ENCODE measurements at places on chromosomes 7 and 10. TPM values are rescaled to one million over a fixed set of nuclear protein-coding genes. Genes with fewer than 3 reads are reported as not detected.

Gene PLAU
- total RNA-seq, result 504 TPM

Gene POLR2J2
- 1.5 TPM for total RNA-seq

Gene HOXA11
- total RNA-seq, result not detected

- no peak for DNase-seq
Observed at GRCh38 chr10:85151506-85151905, 823.1 kb downstream of the CCSER2 start.

DNA sequence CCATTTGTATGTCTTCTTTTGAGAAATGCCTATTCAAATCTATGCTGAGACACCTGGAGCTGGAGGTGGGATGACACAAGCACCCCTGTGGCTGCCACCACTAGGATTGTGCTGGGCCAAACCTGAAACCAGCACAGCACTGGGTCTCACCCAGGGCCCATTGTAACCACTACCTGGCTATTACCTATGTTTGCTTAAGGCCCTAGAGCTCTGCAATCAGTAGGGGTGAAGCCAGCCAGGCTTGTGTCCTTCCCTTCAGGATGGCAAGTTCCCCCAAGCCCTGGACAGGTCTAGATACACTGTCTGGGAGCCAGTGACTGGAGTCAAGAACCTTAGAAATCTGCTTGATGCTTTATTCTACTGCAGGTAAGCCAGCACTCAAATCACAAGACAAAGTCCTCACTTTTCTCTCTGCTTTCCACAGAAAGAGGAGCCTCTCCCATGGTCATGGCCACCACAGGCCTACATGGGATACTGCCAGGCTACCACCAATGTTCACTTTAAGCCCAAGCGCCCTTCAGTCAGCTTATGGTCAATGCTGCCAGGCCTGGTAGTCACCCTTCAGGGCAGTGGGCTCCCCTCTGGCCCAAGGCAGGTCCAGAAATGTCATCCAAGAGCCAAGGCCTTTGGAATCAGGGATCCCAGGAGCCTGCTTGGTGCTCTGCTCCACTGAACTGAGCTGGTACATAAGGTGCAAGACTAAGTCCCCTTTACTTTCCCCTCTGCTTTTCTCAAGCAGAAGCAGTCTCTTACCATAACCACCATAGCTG lies 105.3 kb downstream of the BMS1 start:
- no peak for DNase-seq

- no peak for DNase-seq
Observed at GRCh38 chr10:88893611-88894010, 13.6 kb downstream of the STAMBPL1 start.

DNA sequence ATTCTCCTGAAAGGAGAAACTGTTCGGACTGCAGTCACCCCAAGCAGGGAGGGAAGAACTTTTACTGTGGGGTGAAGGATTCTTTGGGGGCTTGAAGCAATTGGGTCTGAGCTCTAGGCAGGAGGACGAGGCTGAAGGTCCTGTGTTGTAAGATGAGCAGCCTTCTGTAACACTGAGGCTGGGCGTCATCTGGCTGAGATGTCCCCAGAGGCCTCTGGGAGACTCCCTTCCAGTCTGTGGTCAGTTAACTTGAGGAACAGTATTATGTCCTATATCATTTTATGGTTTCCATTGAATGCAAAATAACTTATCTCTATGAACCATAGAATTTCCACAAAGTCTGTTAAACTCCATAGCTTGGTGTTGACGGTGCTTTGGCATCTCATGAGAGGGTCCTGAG lies 26.3 kb downstream of the FIGNL1 start:
- no peak for DNase-seq

- DNase-seq, result no peak
Observed at GRCh38 chr7:42726066-42726785, 185.6 kb downstream of the C7orf25 start.

- no peak for DNase-seq
Observed at GRCh38 chr10:29189256-29189655, 99.6 kb upstream of the LYZL1 start.
